ENCODE measurements at places on chromosomes 1 and 21.

- no peak for DNase-seq
Observed at GRCh38 chr1:212495766-212496494, 63.2 kb downstream of the NENF start.

GRCh38 chr1:21383785-21384401 is 56.0 kb upstream of the NBPF3 start:
- no peak for DNase-seq

DNA sequence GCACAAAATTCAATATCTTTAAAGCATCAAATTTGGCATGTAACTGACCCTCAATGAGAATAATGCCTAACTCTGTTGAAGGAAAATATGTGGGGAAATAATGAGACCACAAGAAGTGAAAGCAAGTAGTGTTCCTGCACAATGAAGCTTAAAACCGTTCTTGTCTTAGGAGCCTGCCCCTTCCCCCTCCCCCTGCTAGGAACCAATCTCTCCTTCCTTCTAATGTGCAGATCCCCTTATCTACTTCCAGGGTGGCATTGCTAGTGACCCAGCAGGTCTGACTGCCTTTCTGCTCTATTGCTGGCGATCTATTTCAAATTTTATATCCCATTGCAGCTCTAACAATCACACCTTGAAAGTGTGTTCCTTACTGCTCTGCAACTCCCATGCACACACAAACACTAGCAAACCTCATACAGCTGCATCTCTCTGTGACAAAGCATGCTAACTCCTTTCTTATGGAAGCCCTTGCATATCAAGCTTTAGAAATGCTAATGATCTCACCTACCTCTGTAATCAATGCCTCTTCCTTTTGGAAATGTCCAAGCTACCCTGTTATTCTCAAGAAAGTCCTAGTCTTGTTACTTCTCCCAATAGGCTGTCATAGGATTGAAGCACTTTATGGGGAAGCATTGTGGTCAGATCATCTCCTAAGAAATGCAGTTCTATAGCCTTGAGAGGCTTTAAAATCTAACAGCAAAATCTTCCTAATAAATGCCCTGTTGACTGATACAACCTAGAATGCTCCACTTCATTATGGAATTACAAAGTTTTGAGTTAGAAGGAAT is 26.5 kb downstream of the BCL9 start:
- no peak for DNase-seq

- DNase-seq: no peak
Observed at GRCh38 chr21:14290576-14290975, 74.6 kb downstream of the RBM11 start.

DNA sequence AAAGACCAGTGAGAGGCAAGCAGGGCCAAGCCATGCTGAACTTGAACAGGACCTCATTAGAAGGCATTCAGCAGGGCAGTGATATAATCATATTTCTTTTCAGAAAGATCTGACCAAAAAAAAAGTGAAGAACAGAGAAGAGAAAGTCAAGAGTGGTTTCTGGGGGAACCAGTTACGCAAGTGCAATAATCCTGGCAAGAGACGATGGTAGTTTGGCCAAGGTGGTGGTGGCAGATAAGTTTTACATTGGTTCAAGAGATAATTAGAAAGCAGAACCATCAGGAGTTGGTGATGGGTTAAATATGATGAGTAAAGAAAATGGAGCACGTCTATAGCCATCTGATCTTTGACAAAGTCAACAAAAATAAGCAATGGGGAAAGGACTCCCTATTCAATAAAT is 54.3 kb downstream of the ZSWIM5 start:
- DNase-seq: no peak

All from activated gamma-delta T cell treated with Interleukin-2 at 50 U/mL for 16 hours (primary cell).